Kidney (tissue), 22 donors: ENCODE measurements at places on chromosomes 13 and 19.
A peak's percentile ranks its signal among the peaks of the same experiment; 100 is the strongest.

- H3K27ac ChIP-seq: no peak overlapping the region
- H3K36me3 ChIP-seq: no peaks in the 10 kb centered on the region
- H3K4me3 ChIP-seq: no peak overlapping the region
- no peaks in the 10 kb centered on the region for H3K4me1 ChIP-seq
- DNase-seq: no peak
Measured at GRCh38 chr13:44046428-44046827, 166.7 kb downstream of the LACC1 start.

DNA sequence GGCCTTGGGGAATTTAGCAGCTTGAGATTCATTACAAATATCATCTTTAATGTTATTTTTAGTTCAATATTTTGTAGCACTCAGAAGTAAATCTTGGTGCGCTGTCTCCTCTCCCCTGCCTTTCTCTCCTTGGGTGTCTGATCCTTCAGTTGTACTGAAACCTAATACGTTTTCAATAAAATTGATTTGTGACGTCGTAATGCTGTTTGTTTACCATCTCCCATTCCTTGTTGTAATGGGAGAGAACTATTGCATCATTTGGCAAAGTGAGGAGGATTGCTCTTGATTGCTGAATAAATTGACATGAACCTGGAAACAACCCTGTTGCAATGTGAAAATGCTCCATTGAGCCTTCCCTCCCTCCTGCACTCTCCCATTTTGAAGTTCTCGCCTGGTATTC lies 43.2 kb upstream of the TSHZ3 start:
- H3K4me1 ChIP-seq: no peaks in the 10 kb centered on the region
- H3K36me3 ChIP-seq: no peaks in the 10 kb centered on the region
- H3K27ac ChIP-seq: no peak overlapping the region
- H3K27me3 ChIP-seq: no peaks in the 10 kb centered on the region
- no peak overlapping the region for H3K4me3 ChIP-seq
- DNase-seq: no peak

DNA sequence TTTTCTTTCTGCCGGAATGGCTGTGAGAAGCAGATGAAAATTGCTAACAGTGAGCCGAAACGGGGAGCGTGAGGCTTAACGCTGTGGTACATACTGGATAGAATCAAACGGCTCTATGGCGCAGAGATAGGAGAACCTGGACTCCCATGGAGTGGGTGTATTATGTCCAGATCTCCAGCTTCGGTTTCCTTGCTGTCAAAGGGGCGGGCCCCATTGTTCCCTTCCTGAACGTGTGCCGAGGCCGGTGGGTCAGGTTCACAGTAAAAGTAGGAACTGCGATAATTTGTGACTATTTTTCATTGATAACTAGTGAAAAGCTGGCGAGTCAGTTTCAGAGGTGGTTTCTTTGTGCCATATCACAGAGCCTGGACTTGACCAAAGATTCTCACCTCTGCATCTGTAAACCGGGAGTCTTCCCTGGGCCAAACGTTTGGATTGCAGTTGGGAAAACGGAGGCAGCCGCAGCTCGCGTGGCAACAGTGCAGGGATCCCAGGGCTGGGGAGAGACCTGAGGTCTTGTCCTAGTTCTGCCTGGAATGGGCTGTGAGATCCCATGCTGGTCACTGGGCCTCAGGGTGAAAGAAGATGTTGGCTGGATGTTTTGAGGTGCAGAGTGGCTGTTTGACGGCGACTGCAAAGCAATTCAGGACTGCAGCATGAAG lies 752 bp downstream of the RPL18A start:
- H3K27me3 ChIP-seq: no peaks in the 10 kb centered on the region
- DNase-seq: no peak
- peak overlapping the region; percentile 99 for H3K4me3 ChIP-seq
- H3K4me1 ChIP-seq: no peaks in the 10 kb centered on the region

GRCh38 chr13:28047757-28048388 lies 52.5 kb downstream of the FLT3 start:
- no peaks in the 10 kb centered on the region for H3K27me3 ChIP-seq
- no peak overlapping the region for H3K27ac ChIP-seq
- no peak for DNase-seq
- H3K4me1 ChIP-seq: no peaks in the 10 kb centered on the region

GRCh38 chr13:58379221-58379620 lies 747.7 kb downstream of the PCDH17 start:
- no peak overlapping the region for H3K4me3 ChIP-seq
- H3K4me1 ChIP-seq: no peaks in the 10 kb centered on the region
- no peak overlapping the region for H3K27ac ChIP-seq

DNA sequence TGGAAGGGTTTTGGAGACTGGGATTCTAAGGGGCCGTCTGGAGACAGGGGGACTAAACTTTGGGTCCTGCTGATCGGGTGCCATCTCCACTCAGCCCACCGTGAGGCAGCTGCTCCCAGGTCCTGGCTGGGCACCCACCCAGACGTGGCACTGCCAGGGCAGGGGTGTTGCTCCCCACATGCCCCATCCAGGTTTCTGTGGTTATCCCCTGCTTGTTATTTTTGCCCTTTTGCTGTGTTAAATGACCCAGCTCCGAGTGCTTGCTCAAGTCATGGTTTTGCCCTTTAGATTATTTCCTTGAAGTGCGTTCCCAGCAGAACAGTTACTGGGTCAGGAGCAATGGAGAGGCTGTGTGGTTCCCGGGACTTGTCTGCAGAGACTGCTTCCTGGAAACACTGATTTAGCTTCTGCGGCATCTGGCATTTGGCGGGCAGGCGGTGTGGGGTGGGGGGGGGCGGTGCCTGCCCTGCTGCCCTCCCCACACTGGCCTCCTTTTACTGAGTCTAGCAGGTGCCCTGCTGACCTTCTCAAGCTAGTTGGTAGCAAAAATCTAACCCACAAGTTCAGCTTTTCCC lies 1.9 kb downstream of the RAB11B start:
- peaks cover 39% of the 10 kb centered on the region for H3K4me1 ChIP-seq
- no peak overlapping the region for H3K4me3 ChIP-seq
- H3K27me3 ChIP-seq: no peaks in the 10 kb centered on the region
- peak overlapping the region; percentile 94 for H3K27ac ChIP-seq
- no peaks in the 10 kb centered on the region for H3K36me3 ChIP-seq

- H3K36me3 ChIP-seq: no peaks in the 10 kb centered on the region
- no peaks in the 10 kb centered on the region for H3K27me3 ChIP-seq
- no peak overlapping the region for H3K27ac ChIP-seq
- DNase-seq: no peak
Measured at GRCh38 chr19:14795078-14795721, 16.8 kb upstream of the ADGRE2 start.

DNA sequence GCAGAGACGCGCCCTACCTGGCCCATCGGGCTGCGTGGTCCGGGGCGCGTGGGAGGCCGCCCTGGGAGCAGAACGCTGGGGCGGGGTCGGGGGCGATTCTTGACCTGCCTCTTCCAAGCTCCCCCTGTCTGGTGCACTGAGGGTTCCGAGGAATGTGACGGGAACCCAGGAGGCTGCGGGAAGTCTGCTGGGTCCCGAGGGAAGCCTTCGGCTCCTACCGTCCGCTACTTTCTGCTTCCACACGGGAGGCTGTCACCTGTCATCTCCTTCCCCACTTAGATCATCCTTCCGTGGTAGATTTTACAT lies 781 bp upstream of the SPRYD7 start:
- peak overlapping the region; percentile 79 for H3K27ac ChIP-seq
- peak overlapping the region; percentile 99 for H3K4me3 ChIP-seq
- H3K27me3 ChIP-seq: no peaks in the 10 kb centered on the region

GRCh38 chr19:36986601-36987000 lies 70.5 kb downstream of the ZNF568 start:
- peaks cover 8% of the 10 kb centered on the region for H3K36me3 ChIP-seq
- no peaks in the 10 kb centered on the region for H3K4me1 ChIP-seq
- H3K27ac ChIP-seq: no peak overlapping the region
- no peak overlapping the region for H3K4me3 ChIP-seq
- H3K27me3 ChIP-seq: no peaks in the 10 kb centered on the region

DNA sequence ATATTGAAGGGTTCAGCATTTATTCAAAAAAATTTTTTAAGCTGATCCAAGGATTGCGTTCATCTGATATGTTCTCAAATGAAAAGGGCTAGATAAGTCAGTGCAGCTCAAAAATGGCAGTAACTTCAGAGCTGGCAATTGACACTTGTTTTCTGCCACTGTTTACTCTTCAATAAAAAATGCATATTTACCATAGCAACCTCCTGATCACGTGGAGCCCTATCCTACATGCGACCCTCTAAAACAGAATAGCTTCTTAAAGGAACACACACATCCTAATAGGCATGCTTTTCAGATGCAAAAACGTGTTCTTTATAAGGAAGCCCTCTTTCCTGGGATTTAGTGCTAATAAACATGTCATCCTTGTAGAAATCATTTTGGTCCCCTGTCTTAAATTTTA lies 150.2 kb downstream of the ZNF536 start:
- H3K36me3 ChIP-seq: no peaks in the 10 kb centered on the region
- H3K27me3 ChIP-seq: no peaks in the 10 kb centered on the region
- no peaks in the 10 kb centered on the region for H3K4me1 ChIP-seq
- no peak for DNase-seq
- no peak overlapping the region for H3K27ac ChIP-seq
- no peak overlapping the region for H3K4me3 ChIP-seq

DNA sequence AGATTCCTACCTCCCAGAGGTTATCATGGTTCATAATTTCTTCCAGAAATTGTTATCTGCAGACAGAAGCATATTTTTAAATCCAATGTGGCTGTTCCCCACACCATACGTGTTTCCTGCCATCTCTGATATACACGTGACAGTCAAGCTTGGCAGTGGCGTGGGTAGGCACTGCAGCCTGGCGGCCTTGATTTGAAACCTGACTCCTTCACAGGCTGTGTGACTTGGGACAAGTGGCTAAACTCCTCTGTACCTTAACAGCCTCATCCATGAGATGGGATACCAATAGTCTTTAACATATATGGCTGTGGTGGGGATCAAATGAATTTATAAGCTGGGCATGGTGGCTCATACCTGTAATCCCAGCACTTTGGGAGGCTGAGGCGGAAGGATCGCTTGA lies 33.2 kb downstream of the DPF1 start:
- no peaks in the 10 kb centered on the region for H3K4me1 ChIP-seq
- H3K4me3 ChIP-seq: no peak overlapping the region
- H3K36me3 ChIP-seq: no peaks in the 10 kb centered on the region
- DNase-seq: no peak

DNA sequence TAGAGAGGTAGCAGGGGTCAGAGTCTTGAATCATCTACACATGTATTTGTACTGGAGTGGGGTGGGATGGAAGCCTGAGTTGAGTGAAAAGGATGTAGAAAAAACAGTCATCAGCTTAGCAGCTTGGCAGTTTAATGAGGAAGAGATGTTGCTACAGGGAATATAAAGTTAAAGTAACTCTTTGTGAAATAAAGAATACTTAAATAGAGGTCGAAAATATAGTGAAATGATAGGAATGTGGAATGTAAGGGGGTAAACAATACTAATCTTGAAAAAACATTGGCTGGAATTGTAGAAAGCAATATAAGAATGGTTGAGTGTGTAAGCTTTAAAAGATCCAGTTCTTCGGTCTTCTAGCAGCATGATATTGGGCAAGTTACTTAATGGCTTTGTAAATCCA lies 22.7 kb downstream of the NUP58 start:
- H3K4me3 ChIP-seq: no peak overlapping the region
- H3K4me1 ChIP-seq: no peaks in the 10 kb centered on the region
- H3K36me3 ChIP-seq: peaks cover 27% of the 10 kb centered on the region
- no peak for DNase-seq
- no peak overlapping the region for H3K27ac ChIP-seq

DNA sequence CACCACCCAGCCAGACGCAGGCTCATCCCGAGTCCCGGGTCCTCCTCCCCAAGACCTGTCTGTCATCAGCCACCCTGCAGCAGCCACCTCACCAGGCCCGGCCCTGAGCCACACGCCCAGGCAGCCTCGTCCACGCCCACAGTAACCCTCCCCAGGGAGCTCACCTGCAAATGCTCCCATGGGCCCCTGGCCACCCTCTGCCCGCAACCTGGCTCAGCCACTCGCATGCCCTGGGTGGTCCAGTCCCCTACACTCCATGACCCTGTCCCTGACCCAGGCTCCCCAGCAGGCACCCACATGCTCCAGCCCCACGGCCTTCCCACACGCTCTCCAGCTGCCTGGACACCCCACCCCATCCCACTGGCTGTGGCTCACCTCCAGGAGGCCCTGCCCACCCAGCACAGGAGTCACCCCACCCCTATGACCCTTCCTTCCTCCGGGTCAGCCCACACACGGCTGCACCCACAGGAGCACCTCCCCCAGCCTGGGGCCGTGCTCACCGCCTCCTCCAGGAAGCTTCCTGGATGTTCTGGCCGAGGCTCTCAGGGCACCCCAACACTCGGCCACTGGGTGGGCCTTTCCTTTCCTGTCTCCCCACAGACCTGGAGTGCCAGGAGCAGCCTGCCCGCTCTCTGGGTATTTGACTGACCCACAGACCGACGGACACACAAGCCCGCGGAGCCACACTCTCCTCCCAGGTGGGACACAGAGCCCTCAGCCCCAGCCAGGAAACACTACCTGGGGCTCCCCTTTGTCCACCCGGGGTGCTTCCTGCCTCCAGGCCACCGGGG lies 3.6 kb downstream of the TMEM259 start:
- no peaks in the 10 kb centered on the region for H3K27me3 ChIP-seq
- H3K4me3 ChIP-seq: no peak overlapping the region
- DNase-seq: peak; percentile 84
- no peak overlapping the region for H3K27ac ChIP-seq

GRCh38 chr19:38172001-38172400 lies 52.0 kb downstream of the DPF1 start:
- no peaks in the 10 kb centered on the region for H3K27me3 ChIP-seq
- DNase-seq: no peak
- peaks cover 6% of the 10 kb centered on the region for H3K36me3 ChIP-seq
- no peaks in the 10 kb centered on the region for H3K4me1 ChIP-seq
- no peak overlapping the region for H3K27ac ChIP-seq

GRCh38 chr13:64369121-64369520 lies 2861.0 kb downstream of the PCDH9 start:
- no peak overlapping the region for H3K4me3 ChIP-seq
- H3K27me3 ChIP-seq: no peaks in the 10 kb centered on the region
- H3K36me3 ChIP-seq: no peaks in the 10 kb centered on the region
- DNase-seq: no peak
- H3K4me1 ChIP-seq: no peaks in the 10 kb centered on the region

GRCh38 chr19:14786421-14786851 lies 8.1 kb upstream of the ADGRE2 start:
- peak; percentile 45 for DNase-seq
- no peaks in the 10 kb centered on the region for H3K36me3 ChIP-seq
- no peaks in the 10 kb centered on the region for H3K27me3 ChIP-seq
- no peak overlapping the region for H3K27ac ChIP-seq
